ENCODE measurements at places on chromosomes 11 and 22.

DNA sequence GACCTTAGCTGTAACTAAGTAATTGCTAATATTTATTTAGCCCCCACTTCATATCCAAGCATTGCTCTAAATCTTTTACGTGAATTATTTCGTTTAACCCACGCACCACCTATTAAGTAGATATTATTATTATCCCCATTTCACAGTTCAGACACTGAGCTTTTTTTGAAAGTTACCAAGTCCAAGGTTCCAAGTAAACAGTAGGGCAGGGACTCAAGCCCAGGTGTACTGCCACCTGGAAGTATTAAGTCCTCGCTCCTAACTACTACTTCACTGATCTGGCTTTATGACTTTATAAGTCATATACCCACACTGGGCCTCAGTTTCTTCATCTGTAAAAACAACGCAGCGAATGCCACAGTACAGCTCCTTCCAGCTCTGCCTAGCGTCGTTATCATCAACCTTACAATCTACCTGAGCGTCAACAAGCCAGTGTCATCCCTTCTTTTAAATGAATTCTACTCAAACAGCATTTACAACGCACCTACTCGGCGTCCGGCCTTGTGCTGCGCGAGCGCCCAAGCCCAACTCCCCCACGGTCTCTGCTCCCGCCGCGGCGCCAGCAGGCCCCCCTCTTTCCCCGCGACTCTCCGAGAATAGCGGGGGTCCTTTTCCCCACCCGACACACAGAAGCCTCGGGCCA lies 624 bp downstream of the TMEM41B start:
- DNase-seq = no peak

GRCh38 chr11:22079133-22079872 lies 113.6 kb upstream of the ANO5 start:
- DNase-seq = no peak

- peak; percentile 43 for DNase-seq
Observed at GRCh38 chr22:31579835-31580242, 82.2 kb downstream of the PISD start.

- DNase-seq = no peak
Observed at GRCh38 chr11:705646-706438, at the start of gene EPS8L2. TSS of gene EPS8L2 (plus strand) at chr11:706231. CDS start at chr11:709408, 3,177 bp downstream.

DNA sequence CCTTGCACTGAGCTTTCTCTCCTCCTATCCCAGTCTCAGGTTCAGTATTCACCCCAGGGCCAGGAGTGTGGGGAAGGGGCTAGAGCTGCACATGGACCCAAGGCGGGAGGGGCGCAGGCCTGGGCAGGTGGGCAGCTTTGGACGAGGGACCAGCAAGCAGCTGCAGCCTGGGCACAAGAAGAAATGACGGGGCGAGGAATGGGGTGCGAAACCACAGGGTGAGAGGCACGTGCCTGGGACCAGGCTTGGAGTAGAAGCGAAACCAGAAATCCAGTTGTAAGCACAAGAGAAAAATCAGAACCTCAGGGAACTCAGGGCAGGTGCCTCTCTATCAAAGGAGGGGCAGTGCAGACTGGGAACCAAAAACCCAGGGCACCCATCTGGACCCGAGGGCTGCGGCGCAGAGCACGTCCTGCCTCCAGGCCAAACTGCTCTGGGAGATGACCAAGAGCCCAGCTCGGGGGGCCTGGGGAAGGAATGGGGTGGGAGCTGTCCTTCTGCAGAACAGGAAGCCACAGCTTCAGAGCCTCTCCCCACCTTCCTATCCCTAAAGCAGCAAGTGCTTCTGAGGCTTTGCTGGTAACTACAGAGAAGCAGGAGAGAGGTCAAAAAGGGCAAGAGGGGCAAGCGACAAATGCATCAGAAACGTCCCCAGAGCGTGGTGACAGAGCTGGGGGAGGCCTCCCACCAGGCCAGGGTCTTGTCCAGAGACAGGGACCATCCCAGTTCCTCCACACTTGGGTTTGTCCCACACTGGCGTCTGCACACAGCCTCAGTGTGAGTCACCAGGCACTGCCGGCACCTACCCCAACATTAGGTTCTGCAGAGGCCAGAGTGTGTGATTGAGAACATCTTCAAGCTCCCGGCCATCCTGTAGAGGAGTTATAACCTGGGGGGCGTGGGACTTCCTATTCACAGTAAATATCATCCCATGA lies 18.3 kb upstream of the TMPRSS4 start:
- no peak for DNase-seq

DNA sequence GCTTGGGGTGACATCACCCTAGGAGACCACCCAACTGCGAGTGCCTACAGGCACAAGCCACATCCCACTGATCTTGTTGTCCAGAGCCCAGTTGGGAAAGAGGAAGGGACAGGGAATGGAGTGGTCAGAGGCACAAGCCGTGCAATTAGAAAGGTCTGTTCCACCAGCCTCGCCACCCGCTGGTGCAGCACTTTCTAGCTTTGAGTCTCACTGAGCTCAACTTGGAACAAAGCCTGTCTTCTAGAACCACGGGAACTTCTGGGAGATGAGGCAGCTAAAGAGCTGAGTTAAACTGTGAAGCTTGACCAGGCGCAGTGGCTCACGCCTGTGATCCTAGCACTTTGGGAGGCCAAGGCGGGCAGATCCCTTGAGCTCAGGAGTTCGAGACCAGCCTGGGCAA lies 29.3 kb downstream of the TPBGL start:
- DNase-seq = no peak

DNA sequence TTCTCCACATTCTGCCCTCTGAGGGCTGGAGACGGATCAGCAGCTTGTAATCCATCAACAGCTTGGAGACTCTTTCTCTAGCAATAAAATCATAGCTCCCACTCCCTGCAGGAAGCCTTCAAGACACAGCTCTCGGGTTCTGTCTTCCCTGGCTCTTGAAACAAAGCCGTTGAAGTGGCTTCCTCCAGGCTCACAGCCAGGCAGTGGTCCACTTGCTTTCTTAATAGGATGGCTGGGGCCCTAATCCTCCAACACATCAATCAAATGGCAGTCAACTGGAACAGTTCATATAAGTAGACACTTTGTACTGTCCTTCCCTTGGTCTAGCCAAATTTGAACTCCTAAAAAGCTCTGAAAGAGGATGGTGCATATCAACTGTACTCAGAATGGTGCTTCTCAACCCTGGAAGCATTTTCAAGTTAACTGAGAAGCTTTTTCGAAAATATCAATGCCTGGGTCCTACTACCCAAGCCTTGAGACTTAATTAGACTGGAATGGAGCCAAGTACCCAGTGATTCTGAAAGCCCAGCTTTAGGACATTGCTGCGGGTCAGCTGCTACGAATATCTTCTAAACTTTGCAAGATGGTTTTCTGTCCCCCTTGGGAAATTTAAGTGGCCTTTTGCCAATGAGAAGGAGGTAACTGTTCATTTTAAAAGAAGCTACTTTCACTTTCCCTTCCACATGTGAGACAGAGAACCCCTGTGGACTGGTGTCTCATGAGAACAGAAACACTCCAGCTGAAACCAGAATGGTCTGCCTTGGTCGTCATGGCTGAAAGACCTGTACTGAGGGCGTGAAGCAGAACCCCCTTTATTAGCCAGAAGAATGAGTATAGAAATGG lies 74.7 kb downstream of the SC5D start:
- DNase-seq = no peak

DNA sequence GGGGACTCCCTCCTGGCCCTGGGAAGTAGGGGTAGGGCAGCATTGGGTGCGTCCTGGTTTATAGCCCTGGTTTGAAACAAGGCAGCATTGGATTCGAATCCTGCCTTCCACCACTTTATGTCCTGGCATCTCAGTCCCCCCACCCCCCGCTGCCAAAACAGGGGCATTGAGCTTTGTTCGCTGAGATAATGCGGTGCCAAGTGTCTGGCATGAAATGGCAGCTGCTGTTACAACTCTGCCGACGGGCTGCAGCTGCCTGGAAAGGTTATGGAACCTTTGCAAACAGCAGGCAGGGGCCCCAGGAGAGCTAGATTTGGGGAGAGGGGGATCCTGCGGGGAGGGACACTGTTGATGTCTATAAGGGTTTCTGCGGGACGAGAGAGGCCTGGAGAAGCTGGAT lies 1.9 kb downstream of the TST start:
- no peak for DNase-seq

GRCh38 chr11:130467116-130467900 lies 18.9 kb downstream of the ADAMTS15 start:
- DNase-seq = no peak

GRCh38 chr11:95398437-95399112 lies 167.6 kb upstream of the SESN3 start:
- no peak for DNase-seq

- no peak for DNase-seq
Observed at GRCh38 chr22:45164270-45165088, 754 bp downstream of the NUP50 start.

GRCh38 chr11:105204636-105205035 lies 65.1 kb upstream of the CARD18 start:
- DNase-seq = no peak

- no peak for DNase-seq
Observed at GRCh38 chr11:44623341-44623730, 57.9 kb downstream of the CD82 start.

- DNase-seq = no peak
Observed at GRCh38 chr11:5624489-5625279, at the start of gene TRIM34. TSS of gene TRIM34 (plus strand) at chr11:5625001. CDS start at chr11:5632332, 7,331 bp downstream.

GRCh38 chr11:1204381-1205101 lies 18.3 kb upstream of the MUC5B start:
- DNase-seq = no peak

DNA sequence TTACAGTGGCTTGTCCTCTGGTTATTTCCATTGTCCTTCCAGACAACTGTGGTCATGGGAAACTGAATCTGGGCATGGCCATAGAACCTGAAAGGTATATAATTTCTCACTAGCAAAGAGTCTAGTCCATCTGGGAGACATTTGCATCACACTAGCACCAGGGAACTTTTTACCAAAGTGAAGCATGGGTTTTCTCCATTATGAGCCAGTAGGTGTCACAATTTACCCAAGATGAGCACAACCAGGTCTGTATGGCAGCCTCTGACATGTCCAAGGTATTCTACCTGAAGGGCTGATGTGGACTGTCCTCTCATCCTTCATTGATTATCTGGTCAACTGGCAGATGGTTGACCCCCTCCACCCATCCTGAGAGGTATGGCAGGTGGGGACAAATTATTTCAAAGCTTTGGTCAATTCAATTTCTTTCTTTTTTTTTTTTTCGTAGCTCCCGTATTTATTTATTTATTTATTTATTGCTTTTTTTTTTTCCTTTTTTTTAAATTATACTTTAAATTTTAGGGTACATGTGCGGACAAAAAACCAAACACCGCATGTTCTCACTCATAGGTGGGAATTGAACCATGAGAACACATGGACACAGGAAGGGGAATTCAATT lies 425.9 kb downstream of the TMEM135 start:
- peak; percentile 4 for DNase-seq

- DNase-seq = no peak
Observed at GRCh38 chr22:19689408-19689807, 24.9 kb upstream of the SEPTIN5 start.

DNA sequence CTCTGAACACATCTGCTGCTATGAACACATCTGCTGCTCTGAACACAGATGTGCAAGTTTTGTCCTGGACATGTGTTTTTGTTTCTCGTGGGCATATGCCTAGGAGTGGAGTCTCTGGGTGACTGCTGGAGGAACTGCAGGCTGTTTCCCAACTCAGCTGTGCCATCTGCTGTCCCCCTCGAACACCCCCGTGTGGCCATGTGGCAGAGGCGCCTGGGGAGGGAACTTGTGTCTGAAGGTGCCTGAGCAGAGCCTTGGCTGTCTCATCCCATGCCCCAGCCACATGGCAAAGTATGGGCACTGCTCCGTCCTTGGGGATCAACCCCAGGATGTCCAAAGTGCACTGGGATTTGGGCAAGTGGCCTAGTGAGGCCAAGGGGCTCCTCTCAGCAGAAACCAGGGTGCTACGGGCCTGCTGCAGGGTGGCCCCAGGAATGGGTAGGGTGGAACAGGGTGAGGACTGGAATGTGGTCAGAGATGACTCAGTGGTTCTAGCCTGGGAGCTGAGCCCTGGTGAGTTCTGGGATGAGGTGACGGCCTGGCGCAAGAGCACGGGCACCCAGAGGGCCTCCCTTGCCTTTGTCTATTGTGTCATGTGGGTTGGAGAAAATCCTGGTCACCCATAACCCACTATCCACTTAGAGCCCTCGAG lies 14.7 kb downstream of the GATD1 start:
- no peak for DNase-seq

- no peak for DNase-seq
Observed at GRCh38 chr11:93564895-93565294, 21.7 kb upstream of the SMCO4 start.

DNA sequence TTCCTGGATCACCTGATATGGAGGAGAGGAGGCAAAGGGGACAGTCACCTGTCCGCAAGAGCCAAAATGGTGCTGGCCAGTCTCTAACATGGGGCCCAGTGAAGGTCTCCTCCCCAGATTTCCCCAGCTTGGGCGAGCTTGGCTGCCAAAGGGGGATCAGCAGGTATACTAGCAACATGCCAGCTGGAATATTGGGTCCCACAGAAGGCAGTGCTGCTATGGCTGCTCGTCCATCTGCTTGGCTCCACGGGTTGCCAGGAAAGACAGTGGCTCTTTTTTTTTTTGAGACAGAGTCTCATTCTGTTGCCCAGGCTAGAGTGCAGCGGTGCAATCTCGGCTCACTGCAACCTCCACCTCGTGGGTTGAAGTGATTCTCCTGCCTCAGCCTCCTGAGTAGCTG lies 12.7 kb upstream of the KAT5 start:
- DNase-seq = no peak

Measured in NCI-H1930 (cell line).